ENCODE measurements at places on chromosomes 6 and 20. TPM values are rescaled to one million over a fixed set of nuclear protein-coding genes. Genes with fewer than 3 reads are reported as not detected.

GRCh38 chr20:51661609-51662178 is 106.5 kb downstream of the ATP9A start:
- DNase-seq: peak; percentile 90

- no peak for DNase-seq
Measured at GRCh38 chr20:50338479-50339391, 148.1 kb downstream of the CEBPB start.

GRCh38 chr6:129236001-129236517 is 353.1 kb downstream of the LAMA2 start:
- DNase-seq: no peak

DNA sequence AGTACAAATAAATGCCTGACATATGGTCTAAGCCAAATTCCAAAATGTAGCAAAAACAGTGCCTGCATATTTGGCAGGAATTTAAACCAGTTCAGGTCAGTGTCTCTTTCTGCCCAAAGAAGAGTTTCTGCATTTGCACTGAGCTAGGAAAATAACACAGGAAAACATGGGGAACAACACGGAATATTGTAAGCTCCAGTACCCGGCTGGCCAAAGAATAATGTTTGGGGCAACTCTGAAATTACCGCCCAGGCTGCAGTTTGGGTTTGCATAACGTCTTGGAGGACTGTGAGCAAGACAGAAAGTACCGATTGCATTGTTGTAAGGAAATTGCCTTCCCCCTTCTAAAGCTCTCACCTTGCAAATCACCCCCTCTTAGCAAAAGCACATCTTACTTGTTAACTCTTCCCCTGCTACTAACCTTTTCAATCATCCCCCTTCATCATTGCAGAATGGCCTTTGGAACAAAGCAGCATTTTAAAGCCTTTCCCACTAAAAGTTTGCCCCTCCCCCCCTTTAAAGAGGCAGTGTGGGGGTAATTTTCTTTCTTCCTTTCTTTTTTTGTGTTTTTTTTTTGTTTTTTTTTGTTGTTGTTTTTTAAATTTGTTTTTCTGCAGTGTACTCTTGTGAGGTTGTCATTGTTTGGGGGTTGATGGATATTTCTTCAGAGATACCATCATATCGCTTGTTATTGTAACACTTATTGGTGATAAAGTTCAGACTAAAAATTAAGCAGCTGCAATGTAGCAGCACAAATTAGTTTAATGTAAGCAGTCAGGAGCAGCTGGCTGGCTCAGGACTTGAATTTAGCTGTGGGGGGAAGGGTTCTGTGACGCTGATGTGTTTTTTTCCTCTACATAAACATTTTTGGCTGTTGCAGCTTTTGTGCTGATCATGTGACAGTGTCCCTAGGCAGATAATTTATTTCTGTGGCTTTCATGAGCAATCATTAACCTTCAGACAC is 100.0 kb upstream of the CITED2 start:
- no peak for DNase-seq

DNA sequence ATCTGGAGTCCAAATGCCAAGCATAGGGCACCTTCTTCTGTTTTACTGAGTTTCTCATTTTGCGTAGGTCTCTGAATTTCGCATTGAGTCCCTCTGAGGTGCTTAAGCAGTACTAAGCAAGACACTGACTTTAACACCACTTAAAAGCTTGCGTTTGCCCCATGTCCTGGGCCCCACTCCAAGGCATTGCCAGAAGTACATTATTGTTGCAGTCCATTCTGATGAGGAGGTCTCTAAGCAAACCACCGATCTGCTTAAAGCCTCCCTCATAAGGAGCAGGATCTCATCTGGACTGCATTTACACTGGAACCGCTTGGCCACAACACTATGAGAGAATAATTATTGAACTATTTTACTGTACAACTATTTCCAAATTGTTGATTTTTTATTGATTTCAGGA is 16.3 kb downstream of the BMP2 start:
- DNase-seq: no peak

- DNase-seq: no peak
Measured at GRCh38 chr6:157182503-157183264, 140.6 kb downstream of the TMEM242 start.

DNA sequence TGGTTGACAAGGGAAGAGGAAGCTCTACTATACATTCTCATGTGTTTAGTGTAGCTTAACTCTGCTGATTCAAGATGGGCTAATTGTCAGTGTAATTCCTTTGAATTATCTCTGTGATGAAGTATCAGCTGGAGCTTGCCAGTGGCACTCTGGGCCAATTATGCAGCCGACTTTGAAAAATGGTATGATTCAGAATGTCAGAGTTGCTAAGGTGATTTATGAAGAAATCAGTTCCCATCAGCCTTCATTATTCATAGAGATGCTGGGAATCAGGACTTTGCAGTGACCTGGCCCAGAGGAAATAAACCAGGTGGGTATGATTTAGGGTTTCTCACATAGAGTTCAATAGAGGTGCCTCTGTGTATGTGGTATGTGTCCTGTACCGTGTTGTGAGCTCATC is 33.4 kb downstream of the KCNS1 start:
- DNase-seq: peak; percentile 86

DNA sequence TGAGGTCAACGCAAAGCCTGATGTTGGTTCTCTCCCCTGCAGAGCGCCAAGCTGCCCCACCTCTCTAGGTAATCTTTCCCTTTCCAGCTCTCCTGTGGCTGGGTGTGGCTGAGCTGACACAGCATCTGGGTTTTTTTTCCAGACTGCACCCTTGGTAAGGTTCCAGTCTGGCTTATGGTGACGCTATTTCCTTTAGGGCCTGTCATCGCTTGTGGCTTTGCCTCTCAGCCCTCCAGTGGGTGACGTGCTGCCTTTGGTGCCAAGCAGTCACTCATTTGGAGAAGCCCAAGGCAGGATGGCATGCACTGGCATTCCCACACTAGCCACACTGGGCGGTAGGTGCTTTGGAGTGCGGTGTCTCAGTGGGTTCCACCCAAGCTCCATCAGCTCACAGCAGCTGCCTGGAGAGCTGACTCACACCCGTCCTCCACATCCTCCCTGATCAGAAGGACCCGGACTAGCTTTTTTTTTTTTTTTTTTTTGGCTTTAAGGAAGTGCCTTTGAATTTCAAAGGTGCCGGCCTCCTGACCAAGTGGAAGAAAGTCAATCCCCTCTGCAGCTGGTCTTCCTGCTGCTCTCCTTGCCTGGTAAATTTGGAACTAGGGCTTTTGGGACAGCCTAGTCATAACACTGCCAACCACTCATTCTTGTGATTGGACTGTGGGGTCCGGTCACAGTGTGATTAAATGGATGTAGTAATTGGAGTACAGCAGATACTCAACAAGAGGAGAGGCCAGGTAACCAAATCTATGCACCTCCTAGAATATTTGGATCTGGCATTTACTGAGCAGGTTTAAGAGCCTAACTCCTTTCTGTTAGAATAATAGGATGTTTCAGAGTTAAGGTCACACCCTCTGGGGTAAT is 153.6 kb downstream of the CD83 start:
- peak; percentile 100 for DNase-seq

DNA sequence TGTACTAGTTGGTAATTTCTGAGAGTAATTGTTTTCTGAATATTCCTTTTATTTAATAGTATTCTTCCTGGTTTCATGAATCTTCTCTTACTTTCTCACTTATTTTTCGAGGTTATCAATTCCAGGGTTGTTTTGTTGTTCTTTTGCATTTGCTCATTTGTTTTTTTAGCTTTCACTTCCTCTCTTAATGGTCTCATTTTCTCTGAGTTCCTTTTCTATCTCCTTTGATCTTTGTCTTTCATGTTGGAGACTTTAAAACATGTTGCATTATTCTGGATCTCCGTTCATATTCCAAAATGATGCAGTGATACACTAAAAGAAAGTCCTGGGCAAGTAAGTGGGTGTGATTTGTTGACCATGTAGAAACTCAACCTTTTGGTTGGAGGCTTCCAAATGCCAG is 345.3 kb upstream of the SLC35B3 start:
- no peak for DNase-seq

- peak; percentile 11 for DNase-seq
Measured at GRCh38 chr20:38392356-38392755, 42.8 kb downstream of the SNHG17 start.

DNA sequence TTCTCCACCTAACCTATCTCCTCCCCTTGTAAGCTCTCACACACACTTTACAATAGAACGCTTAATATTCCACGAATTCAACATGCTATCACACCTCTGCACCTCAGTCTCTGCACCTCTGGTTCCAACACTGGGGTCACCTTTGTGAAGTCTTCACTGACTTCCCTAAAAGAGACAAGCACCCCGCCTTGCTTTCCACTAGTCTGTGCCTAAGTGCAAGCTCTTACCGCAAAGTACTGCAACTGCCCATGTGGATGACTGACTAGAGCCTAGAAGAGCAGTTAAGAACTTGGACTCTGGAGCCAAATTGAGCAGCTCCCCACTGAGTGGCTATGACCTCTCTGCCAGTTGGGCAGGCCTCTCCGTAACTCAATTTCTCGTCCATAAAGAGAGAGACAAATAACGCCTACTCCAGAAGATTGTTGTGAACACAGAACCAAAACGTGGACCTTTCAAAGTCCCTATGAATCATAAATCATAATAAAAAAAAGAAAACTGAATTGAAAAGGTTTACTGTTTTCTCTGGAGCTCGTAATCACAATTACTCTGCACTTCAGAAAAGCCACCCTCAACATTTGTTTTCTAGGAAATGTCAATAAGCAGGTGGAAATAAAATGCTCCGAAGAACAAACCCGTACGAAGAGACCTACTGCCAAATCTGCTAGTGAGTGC is 1.2 kb downstream of the IFNGR1 start:
- DNase-seq: peak; percentile 53

GRCh38 chr6:33344701-33345697 is 27.5 kb upstream of the ZBTB22 start:
- peak; percentile 71 for DNase-seq

- DNase-seq: no peak
Measured at GRCh38 chr20:32189123-32189410, 18.5 kb downstream of the PLAGL2 start.

DNA sequence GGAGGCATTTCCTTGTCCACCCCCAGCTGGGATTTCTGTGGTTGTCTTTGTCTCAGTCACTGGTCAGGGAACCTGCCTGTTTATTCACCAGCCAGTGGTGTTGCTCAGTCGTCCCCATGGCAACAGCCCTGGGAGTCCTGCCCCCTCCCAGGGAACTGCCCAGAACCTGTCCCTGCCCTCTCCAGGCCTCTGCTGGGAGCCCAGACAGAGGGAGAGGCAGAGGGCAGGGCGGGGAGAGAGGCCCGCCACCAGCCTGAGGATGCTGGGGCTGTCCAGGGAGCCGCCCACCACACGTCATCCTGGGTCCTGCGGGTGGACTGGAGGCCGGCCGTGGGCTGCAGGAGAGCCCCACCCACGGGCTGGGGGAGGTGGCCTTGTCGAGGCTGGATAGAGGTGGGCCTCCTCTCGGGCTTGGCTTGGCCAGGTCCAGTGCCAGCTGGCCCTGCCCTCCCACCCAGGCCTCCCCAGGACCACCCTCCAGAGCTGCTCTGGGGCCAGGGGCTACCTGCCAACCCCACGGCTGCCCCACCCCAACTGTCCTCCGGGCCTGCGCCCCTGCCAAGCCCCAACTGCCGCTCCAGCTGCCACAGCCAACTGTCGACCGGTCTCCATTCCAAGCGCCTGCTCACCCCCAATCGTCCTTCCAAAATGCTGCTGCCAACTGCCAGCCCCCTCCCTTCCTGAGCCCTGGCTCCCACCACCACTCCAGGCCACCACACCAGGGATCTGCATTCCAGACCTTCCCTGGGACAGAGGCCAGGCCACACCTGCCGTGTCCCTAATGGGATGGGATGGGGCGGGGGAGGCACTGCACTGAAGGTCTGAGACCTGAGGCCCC is 4.2 kb upstream of the ZBTB46 start:
- DNase-seq: peak; percentile 89

DNA sequence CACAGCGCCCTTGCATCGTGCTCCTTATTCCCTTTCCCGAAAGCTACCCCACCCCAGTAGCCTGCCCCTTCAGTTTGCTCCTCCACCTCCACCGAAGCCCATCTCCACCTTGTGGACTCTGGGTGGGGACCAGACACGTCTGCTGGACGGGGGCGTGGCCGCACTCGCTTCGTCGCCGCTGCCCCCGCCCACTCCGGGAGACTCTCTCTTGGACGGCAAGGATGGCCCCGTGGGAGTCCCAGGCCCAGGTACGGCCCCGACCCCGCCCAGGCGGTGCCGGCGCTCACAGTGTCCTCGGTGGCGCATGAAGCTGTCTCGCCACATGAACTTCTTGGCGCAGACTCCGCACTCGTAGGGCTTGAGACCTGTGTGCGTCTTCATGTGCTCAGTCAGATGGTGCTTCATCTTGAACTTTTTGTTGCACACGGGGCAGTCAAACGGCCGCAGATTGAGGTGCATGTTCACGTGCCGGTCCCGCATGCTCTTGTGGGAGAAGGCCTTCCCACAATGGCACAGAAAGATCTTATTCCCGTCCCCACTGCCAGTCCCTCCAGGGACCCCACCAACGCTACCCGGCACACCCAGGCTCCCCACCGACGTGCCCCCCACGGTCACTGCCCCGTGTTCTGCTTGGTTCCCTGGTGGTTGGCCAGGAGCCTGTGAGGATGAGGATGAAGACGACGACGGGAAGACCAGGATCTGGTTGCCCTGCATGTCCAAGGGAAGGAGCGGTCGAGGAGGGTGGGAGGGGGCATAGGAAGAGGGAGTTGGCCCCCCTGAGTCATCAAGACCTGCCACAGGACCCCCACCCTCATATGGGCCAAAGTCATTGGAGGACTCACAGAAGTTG is 1.3 kb upstream of the TAPBP start:
- peak; percentile 52 for DNase-seq

DNA sequence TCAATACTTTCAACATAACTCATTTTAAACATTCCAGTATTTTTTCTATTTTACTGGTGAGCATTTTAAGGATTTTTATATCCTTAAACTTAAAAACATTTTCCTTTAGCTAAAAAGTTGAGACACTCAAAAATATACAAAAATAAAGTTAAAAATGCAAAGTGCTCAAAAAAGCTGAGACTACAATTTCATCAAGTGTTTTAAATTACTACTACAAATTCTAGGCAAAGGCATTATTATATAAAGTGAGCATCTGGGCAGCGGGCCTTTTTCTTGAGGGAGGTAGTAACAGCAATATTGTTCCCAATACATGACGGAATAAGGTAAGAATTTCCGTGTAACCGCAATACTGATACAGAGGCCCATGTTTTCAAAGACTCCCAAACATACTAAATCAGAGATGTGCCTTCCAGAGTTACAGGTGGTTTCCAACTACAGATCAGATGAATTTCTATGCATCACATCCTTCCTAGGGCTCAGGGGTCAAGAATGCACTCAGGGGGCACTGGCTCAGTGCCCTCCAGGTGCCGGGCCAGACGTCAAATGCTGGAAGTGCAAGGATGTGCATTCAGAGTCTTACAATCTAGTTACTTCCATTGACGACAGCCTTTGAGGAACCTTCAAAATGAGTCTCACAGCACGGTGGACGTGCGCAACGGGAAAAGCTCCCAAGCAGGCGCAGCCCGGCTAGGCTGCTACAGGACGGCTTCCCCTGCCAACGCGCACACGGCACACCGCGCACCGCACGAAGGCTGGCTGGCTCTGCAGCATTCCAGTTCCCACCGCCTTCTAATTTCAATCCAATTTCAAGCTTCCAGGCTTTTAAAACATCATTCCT is 1.7 kb downstream of the PHF10 start:
- peak; percentile 82 for DNase-seq

GRCh38 chr6:110408901-110409300 is 6.5 kb downstream of the DDO start:
- DNase-seq: no peak

- no peak for DNase-seq
Measured at GRCh38 chr6:10552270-10552810, 31.2 kb downstream of the GCNT2 start.

The LPA gene
- total RNA-seq: 0.26 TPM

The RNF182 gene
- not detected for total RNA-seq

The GMPR gene
- total RNA-seq: 0.53 TPM

The CTAGE9 gene
- not detected for total RNA-seq

The GLP1R gene
- not detected for total RNA-seq

The PAK5 gene
- not detected for total RNA-seq

The REV3L gene
- 8.4 TPM for total RNA-seq

The CST2 gene
- total RNA-seq: not detected

The JAG1 gene
- total RNA-seq: 310 TPM
